ENCODE measurements at places on chromosomes 4 and X.

GRCh38 chrX:47927212-47927611 is 76.6 kb downstream of the ZNF182 start:
- no peaks in the 10 kb centered on the region for H3K36me3 ChIP-seq
- no peak overlapping the region for H3K27ac ChIP-seq
- H3K4me1 ChIP-seq = no peaks in the 10 kb centered on the region
- no peak for DNase-seq

GRCh38 chrX:48035891-48036290 is 29.1 kb downstream of the SPACA5 start:
- no peak overlapping the region for H3K27ac ChIP-seq
- no peaks in the 10 kb centered on the region for H3K4me1 ChIP-seq
- no peak overlapping the region for H3K4me3 ChIP-seq
- H3K36me3 ChIP-seq = no peaks in the 10 kb centered on the region

DNA sequence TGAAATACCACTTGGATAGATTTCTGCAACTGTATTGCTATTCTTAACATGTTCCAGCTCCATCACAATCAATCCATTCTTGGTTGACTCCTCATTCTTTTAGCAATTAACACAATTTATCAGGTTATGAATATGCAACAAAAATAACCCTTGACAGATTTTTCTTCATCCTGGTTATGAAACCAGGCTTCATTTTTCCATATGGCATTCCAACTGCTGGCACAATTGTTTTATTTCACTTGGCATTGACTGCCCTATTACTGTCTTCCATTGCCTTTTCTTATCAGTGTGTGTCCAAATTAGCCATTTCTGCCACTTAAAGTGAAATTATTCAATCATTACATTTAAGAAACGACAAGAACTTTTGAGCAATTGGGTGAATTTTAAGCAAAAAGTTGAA is 388.8 kb upstream of the EPHA5 start:
- no peak overlapping the region for H3K27ac ChIP-seq
- H3K27me3 ChIP-seq = no peaks in the 10 kb centered on the region
- H3K36me3 ChIP-seq = no peaks in the 10 kb centered on the region
- H3K4me3 ChIP-seq = no peak overlapping the region

DNA sequence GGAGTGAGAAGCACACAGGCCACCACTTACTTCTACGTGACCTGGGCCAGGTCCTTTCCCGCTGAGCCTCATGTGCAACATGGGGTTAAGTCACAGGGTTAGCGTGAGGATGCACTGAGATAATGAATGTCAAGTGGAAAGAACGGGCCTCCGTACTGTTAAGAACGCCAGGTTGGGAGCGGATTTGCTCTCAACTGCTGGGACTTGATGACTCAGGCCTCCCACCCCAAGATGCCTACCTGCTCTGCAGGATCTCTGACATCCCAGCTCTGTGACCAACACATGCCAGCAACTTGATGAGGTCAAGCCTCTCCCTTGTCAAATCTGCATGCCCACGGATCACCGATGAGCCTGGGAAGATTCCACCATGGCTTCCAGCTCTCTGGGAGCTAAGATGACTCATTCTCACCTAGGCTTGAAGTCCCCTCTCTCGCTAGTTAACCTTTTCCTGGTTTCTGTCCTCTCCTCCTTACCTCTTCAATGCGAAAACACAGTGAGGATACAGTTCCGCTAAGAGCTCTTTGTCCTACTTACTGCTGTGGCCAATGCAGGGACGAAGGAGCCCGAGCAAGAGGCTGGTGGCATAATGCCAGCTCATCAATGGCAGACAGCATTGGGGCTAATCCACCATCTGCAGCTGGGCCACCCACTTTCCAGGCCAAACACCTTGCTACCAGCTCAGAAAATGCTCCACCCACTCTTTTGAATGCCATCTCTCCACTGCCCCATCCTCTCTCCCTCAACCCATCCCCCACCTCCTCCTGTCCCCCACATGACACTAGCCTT is 67.6 kb downstream of the PJA1 start:
- no peaks in the 10 kb centered on the region for H3K4me1 ChIP-seq
- no peak overlapping the region for H3K27ac ChIP-seq
- no peak for DNase-seq
- no peaks in the 10 kb centered on the region for H3K27me3 ChIP-seq
- H3K4me3 ChIP-seq = no peak overlapping the region

- DNase-seq = no peak
- H3K27ac ChIP-seq = no peak overlapping the region
- peaks cover 6% of the 10 kb centered on the region for H3K27me3 ChIP-seq
- no peaks in the 10 kb centered on the region for H3K36me3 ChIP-seq
These were observed 36.0 kb upstream of the EXOC1L start for GRCh38 chr4:55783584-55783983.

DNA sequence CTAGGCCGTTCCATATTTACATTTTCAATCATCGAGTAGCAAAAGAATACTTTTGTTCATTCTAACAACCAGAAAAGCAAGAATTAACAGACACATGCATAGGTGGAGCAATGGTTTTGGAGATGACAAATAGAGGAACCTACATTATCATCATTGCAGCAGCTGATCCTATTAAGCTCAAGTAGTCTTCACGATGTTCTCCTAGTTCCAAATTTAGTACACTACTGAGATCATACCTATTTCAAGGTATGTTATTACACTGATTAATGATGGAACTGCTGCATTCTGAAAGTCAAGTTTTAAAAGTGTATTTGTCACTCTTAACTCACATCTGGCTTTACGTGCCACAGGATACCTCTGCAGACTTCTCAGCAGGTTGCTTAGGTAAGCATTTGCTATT is 87.4 kb downstream of the ADGRA3 start:
- no peaks in the 10 kb centered on the region for H3K36me3 ChIP-seq
- no peak overlapping the region for H3K27ac ChIP-seq
- no peaks in the 10 kb centered on the region for H3K27me3 ChIP-seq
- no peak for DNase-seq
- no peak overlapping the region for H3K4me3 ChIP-seq
- no peaks in the 10 kb centered on the region for H3K4me1 ChIP-seq

DNA sequence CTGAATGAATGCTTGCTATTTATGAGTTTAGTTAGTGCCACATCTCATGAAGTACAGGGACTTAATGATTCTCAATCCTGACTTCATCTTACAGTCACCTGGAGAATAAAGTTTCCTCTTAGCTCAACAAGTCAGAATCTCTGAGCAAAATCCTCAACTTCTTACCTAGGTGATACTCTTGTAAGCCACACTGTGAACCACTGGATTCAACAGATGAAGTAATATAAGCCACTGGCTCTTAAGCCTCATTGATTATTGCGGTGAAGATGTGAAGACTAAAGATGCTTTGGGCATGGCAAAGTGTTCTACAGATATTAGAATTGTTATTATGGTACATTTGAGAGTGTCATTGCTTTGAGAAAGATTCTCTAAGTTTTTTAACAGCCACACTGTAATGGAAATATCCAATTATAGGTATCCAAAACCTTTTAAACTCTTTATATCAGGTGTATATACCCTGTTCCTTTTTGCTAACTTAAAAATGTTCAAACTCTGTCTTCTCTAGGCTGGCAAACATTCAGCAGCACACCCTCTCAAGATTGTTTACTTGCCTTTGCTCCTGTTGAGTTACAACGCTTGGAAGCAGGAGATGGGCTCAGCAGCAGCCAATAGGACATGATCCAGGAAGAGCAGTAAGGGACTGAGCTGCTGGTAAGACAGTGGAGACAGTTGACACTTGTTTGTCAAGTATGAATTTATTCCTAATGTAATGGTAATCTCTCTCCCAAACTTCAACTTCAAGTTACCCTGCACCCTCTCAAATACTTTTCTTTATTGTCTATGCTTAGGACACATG is 43.4 kb downstream of the TET2 start:
- DNase-seq = no peak
- no peaks in the 10 kb centered on the region for H3K27me3 ChIP-seq
- H3K27ac ChIP-seq = no peak overlapping the region
- peaks cover 9% of the 10 kb centered on the region for H3K36me3 ChIP-seq

GRCh38 chrX:130700629-130701028 is 202.4 kb downstream of the ENOX2 start:
- no peak overlapping the region for H3K4me3 ChIP-seq
- H3K36me3 ChIP-seq = no peaks in the 10 kb centered on the region
- no peak for DNase-seq
- H3K4me1 ChIP-seq = no peaks in the 10 kb centered on the region
- no peaks in the 10 kb centered on the region for H3K27me3 ChIP-seq

DNA sequence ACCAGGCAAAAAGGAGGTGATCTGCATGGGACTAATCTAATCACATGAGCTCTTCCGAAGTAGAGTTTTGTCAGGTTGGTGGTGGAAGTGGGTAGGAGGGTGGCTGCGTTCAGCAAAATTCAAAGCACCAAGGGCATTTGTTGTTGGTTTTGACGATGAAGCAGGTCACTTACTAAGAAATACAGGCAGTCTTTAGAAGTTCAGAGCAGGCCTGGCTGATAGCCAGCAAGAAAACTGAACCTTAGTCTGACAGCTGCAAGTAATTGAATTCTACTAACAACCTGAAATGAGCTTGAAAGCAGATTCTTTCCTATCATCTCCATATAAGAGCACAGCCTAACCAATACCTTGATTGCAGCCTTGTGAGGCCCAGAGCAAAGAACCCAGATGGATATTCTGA is 505.8 kb downstream of the KLHL13 start:
- H3K27me3 ChIP-seq = no peaks in the 10 kb centered on the region
- no peaks in the 10 kb centered on the region for H3K4me1 ChIP-seq
- no peak overlapping the region for H3K4me3 ChIP-seq
- H3K27ac ChIP-seq = no peak overlapping the region
- no peaks in the 10 kb centered on the region for H3K36me3 ChIP-seq

DNA sequence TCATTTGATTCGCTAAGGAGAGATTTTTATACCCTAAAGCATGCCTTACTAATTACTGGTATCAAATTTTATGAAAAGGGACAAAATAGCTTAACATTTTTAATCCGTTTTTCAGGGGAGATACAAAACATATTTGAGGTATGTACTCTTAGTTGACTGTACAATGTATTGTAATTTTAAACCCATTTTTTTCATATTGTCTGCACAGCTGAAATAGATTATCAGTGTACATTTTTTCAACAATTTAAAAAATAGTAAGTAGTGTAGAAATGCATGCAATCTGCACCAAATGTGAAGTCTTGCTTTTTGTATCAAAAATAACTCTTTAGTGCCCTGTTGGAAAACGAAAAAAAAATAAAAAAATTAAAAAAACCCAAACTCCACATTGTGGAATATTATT is 82.2 kb downstream of the TENM3 start:
- no peak overlapping the region for H3K4me3 ChIP-seq
- no peak for DNase-seq
- H3K27me3 ChIP-seq = no peaks in the 10 kb centered on the region
- H3K27ac ChIP-seq = no peak overlapping the region
- no peaks in the 10 kb centered on the region for H3K4me1 ChIP-seq

GRCh38 chr4:113050371-113050755 is 910 bp downstream of the ANK2 start:
- no peaks in the 10 kb centered on the region for H3K4me1 ChIP-seq
- no peaks in the 10 kb centered on the region for H3K36me3 ChIP-seq
- DNase-seq = no peak
- no peak overlapping the region for H3K27ac ChIP-seq
- no peak overlapping the region for H3K4me3 ChIP-seq

GRCh38 chrX:34576864-34577263 is 80.2 kb downstream of the TMEM47 start:
- no peaks in the 10 kb centered on the region for H3K36me3 ChIP-seq
- no peak overlapping the region for H3K27ac ChIP-seq
- H3K27me3 ChIP-seq = no peaks in the 10 kb centered on the region
- no peak overlapping the region for H3K4me3 ChIP-seq
- DNase-seq = no peak
- H3K4me1 ChIP-seq = no peaks in the 10 kb centered on the region

GRCh38 chr4:186032259-186032658 is 36.7 kb upstream of the TLR3 start:
- H3K27me3 ChIP-seq = peaks cover 51% of the 10 kb centered on the region
- no peaks in the 10 kb centered on the region for H3K36me3 ChIP-seq
- no peak overlapping the region for H3K4me3 ChIP-seq

- H3K27ac ChIP-seq = peak overlapping the region; percentile 59
- peaks cover 43% of the 10 kb centered on the region for H3K4me1 ChIP-seq
- DNase-seq = no peak
- no peak overlapping the region for H3K4me3 ChIP-seq
- no peaks in the 10 kb centered on the region for H3K27me3 ChIP-seq
These were observed 101.4 kb downstream of the ARHGAP10 start for GRCh38 chr4:147833254-147833653.

- no peak overlapping the region for H3K4me3 ChIP-seq
- no peak overlapping the region for H3K27ac ChIP-seq
- H3K4me1 ChIP-seq = no peaks in the 10 kb centered on the region
- no peak for DNase-seq
- no peaks in the 10 kb centered on the region for H3K36me3 ChIP-seq
These were observed 178.6 kb upstream of the DIPK2B start for GRCh38 chrX:45379236-45379635.

DNA sequence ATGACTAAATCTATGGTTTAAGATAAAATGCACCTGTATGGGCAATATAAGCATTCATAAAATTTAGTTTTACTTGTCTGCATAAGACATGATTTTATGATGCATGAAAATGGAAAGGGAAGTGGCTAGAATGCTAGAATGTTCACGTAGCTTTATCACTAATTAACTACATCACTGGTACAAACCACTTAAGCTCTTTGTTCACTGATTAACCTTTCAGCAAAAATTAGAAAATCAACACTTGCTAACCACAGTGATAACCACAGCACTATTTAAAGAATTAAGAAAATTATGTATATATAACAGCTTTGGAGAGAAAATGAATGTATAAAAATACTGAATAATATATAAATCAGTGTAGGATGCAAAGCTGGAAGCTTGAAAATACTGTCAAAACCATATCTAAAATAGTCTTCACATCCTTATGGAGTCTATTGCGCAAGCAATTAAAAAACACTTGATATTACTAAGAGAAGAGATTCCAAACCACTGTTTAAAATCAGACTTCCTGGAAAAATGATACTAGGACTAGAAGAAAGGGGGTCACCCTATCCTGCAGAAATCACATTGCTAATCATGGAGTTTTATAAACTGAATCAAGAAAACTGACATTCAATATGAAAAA is 51.9 kb downstream of the EFHC2 start:
- no peak overlapping the region for H3K4me3 ChIP-seq
- H3K36me3 ChIP-seq = no peaks in the 10 kb centered on the region
- H3K27me3 ChIP-seq = no peaks in the 10 kb centered on the region
- peaks cover 4% of the 10 kb centered on the region for H3K4me1 ChIP-seq
- no peak overlapping the region for H3K27ac ChIP-seq

- H3K27ac ChIP-seq = peak overlapping the region; percentile 97
- H3K4me3 ChIP-seq = peak overlapping the region; percentile 93
- H3K4me1 ChIP-seq = peaks cover 25% of the 10 kb centered on the region
- H3K36me3 ChIP-seq = peaks cover 25% of the 10 kb centered on the region
These were observed 247 bp upstream of the PPA2 start for GRCh38 chr4:105474099-105474518.

DNA sequence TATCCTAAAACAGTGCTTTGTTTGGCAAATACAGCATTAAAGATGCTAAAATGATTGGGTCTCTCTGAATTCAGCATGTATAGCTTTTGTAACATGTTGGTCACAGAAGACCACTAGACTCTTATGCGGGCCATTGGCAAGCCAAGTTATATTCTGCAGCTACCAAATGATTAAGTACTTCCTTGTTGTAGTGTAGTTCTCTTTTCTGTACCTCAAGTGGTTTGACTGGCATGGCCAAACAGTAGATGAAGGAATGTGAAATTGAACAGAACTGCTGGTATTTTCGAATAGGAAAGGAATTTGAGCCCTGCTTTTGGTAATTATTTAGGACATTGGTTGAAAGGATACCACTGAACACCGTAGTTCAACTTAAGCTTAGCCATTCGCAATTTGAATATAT is 193.9 kb upstream of the GPC4 start:
- no peak overlapping the region for H3K4me3 ChIP-seq
- H3K27me3 ChIP-seq = no peaks in the 10 kb centered on the region
- no peak overlapping the region for H3K27ac ChIP-seq
- no peaks in the 10 kb centered on the region for H3K4me1 ChIP-seq
- H3K36me3 ChIP-seq = no peaks in the 10 kb centered on the region
